ENCODE measurements at places on chromosomes 7 and 10.
A peak's percentile ranks its signal among the peaks of the same experiment; 100 is the strongest.

GRCh38 chr7:707296-708000 lies 19.1 kb upstream of the DNAAF5 start:
- DNase-seq: no peak

- DNase-seq: peak; percentile 41
These were observed 354.8 kb upstream of the CELF2 start for GRCh38 chr10:10662716-10663408.

DNA sequence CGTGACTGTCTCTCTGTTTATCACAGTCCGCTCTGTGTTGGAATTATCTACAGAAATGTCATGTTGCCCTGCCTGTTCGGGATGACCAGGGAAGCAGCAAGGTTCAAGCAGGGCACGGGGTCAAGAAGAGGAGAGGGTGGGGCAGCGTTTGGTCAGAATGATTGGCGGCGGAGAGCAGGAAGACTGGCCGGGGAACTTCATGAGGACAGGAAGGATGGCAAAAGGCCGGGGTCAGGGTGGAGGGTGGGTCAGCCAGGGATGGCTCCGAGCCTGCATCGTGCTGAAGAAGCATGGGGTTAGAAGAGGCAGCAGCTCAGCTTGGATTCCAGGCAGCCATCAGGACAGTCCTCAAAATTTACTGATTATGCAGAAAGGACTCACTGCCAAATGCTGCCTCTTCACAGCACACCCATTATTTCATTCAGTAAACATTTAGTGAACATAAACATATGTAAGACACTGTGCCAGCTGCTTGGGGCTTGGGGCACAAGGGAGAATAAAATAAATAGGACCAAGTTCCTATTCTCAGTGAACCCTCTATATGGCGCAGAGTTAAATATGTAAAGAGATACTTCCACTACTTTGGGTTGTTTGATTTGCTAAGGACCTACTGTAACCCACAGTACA lies 42.8 kb downstream of the WNT2 start:
- no peak for DNase-seq

DNA sequence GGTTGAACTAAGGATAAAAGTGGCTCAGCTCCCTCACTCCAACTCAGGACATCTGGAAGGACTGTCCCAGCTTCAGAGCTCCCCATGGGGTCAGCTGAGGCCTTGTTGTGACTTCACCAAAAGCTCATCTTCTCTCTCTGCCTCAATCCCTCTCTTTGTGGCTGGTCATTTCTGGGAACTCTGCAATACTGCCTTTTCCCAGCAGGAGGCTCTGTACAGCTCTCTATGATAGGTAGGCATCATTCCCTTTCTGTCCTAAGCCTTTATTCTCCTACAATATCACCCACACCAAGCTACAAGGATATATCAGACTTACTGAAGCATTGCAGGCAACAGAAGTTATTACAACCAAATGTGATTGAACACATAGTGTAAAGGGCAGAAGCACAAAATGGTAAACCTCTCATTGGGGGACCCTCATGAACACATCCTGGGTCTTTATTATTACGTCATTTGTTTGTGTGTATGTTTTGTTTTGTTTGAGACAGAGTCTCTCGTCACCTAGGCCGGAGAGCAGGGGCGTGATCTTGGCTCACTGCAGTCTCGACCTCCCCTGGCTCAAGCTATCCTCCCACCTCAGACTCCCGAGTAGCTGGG lies 36.7 kb upstream of the PRPS1L1 start:
- DNase-seq: peak; percentile 36

DNA sequence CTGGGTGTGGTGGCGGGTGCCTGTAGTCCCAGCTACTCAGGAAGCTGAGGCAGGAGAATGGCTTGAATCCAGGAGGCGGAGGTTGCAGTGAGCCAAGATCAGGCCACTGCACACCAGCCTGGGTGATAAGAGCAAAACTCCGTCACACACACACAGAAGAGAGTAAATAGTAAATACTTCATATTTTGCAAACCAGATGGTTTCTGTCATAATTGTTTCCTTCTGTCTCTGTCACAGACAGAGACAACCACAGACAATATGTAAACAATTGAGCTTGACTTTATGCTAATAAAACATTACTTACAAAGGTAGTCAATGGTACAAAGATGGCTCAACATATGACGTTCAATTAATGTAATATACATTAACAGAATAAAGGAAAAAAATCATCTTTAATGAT lies 83.7 kb downstream of the JMJD1C start:
- no peak for DNase-seq

- DNase-seq: no peak
These were observed 145.4 kb downstream of the SNX10 start for GRCh38 chr7:26437003-26437532.
